ENCODE measurements at places on chromosomes 3 and 15.

- DNase-seq: no peak
These were observed 234.9 kb upstream of the LMCD1 start for GRCh38 chr3:8266730-8267131.

- no peak for DNase-seq
These were observed 313.6 kb upstream of the ATP11B start for GRCh38 chr3:182479419-182480336.

- DNase-seq: peak; percentile 93
These were observed 32.6 kb upstream of the NOX5 start for GRCh38 chr15:68981941-68982340.

- DNase-seq: no peak
These were observed 901.7 kb downstream of the NTRK3 start for GRCh38 chr15:87354661-87355410.

GRCh38 chr3:177212278-177212610 is 15.0 kb upstream of the TBL1XR1 start:
- no peak for DNase-seq

GRCh38 chr3:196219194-196219969 is 3.0 kb downstream of the SLC51A start:
- DNase-seq: no peak

DNA sequence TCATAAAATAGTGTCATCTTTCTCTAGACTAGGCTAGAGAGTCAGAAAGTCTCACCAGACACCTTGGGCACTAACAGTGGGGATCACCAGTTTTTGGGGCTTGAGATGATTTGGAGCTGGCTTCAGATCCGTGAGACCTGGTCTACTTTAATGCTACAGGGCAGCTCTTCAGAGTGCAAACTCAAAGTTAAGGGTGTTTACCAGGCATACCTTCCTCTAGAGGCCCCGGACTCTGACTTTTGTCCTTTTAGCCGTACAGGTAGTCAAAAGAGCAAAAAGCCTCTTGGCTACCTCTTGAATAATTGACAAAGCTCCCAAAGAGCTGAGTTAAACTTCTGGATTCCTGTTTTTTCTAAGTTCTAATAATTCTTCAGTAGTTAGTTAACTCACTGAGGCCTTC is 41.4 kb upstream of the CCR4 start:
- no peak for DNase-seq

DNA sequence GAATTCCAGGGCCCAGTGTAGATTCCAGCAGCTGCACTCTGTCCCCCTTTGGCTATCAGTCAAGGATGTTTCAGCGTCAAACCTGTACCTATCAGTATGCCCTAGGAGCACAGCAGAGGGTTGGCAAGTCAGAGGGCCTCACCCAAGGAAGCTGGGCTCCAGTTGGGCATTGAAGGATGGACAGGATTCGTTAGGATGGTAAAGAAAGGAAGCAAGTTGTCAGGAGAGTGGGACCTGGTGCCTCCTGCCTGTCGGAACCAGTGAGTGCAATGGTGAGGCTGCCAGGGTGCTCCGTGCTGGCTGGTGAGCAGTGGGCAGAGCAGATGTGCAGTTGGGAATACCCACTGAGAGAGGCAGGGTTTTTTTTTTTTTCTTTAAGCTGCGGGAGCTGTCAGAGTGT is 157.2 kb downstream of the CHDH start:
- DNase-seq: peak; percentile 8

GRCh38 chr3:98556164-98557130 is 24.7 kb downstream of the GPR15 start:
- no peak for DNase-seq

Measured in NCI-H2171 (cell line).